ENCODE measurements at places on chromosomes 4 and X.

- no peak for DNase-seq
Observed at GRCh38 chr4:80103629-80104028, 30.6 kb upstream of the ANTXR2 start.

DNA sequence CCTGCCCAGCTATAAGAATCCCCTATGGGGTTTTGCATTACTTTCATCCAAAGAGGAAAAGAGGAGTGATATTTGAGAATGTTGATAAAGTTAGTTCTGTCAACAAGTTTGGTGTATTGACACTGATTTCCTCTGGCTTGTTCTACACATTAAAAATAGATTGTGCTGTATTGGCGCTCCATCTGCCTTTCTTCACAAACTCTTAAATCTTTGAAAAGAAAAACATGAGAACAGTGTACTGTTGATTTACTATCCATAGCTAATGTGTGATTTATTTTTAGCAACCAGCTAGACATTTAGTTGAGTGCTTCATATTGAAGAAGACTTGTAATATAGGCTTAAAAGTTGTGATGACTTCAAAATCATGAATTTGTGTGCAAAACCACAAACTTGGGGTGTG, 261.2 kb upstream of the ANKRD50 start:
- no peak for DNase-seq

DNA sequence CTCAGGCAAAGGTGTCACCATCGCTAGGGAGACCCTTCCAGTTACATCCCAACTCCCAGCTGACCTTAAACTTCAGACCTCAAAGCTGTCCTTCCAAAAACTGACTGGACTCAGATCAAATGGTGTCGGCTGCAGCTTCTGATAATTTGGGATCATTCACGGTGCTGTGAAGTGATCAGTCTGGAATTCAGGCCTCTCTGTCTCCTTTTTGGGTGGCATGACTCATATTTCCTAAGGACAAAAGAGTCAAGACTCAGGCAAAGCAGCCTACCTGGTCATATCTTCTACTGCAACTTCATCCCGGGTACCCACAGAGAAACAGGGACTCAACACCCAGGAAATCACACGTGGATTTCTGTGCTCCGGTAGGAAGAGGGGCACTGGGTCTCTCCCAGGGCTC, 87.6 kb downstream of the SORCS2 start:
- no peak for DNase-seq

DNA sequence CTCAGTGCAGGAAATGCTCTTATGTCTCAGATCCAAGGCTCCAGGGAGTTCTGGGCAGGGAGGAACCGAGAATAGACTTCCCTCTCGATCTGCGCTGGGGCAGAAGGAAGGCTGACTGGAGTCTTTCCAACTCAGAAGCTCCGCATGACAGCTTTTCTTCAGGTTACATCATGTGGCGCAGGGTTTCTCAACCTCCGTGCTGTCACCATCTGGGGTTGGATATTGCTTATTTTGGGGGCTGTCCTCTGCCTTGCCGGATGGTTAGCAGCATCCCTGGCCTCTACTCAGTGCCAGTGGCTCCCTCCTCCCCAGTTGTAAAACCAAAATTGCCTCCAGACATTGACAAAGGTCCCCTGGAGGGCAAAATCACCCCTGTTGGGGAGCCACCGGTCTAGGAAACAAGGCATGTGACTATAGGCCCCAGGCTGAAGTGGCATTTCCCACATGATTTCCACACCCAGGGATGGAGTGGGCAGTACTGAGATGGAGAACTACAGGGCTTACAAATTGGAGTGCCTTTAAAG, 21.4 kb downstream of the REELD1 start:
- DNase-seq: no peak

- no peak for DNase-seq
Observed at GRCh38 chr4:87011340-87012034, 76.7 kb downstream of the AFF1 start.

GRCh38 chr4:77501851-77502250, 103.8 kb upstream of the CXCL13 start:
- DNase-seq: no peak

GRCh38 chr4:120139392-120139791, 72.7 kb upstream of the MAD2L1 start:
- no peak for DNase-seq

GRCh38 chr4:88830598-88830997, 133.0 kb upstream of the NAP1L5 start:
- no peak for DNase-seq

DNA sequence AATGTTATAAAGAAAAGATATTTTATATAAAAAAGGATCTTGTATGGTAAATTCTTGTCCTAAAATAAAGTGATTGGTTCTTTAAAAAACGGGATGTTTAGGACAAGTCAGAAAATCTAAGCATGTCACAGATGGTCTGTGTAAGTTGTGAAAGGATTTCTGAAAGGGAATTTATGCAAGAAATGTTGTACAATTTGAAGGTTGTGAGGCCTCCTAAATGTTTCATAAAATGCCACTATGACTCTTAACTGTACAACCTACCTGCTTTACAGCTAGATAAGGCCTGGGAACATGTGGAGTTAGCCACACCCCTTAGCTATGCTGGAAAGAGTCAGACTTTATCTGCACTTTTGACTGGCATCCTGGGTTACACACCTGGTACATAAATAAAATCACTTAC, 951.5 kb upstream of the POU3F4 start:
- DNase-seq: no peak

- DNase-seq: no peak
Observed at GRCh38 chr4:91894006-91894405, 409.8 kb upstream of the GRID2 start.

DNA sequence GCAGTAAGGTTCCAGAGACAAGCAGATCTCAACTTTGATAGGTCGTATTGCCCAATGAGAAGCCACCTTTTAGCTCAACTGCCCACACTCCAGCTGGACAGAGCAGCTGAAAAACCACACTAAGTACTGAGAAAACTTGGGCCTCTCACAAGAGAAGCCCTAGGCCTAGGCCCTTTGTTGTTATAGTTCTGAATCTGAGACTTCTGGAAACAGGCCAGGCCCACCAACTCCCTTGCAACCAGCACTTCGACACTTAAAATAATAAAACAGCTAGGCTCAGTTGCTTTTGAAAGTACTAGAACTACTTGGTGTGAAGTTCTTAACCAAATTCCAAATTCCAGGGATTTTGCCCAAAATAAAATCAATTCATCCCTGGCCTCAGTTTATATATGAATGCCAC, 13.5 kb upstream of the RTL5 start:
- no peak for DNase-seq

DNA sequence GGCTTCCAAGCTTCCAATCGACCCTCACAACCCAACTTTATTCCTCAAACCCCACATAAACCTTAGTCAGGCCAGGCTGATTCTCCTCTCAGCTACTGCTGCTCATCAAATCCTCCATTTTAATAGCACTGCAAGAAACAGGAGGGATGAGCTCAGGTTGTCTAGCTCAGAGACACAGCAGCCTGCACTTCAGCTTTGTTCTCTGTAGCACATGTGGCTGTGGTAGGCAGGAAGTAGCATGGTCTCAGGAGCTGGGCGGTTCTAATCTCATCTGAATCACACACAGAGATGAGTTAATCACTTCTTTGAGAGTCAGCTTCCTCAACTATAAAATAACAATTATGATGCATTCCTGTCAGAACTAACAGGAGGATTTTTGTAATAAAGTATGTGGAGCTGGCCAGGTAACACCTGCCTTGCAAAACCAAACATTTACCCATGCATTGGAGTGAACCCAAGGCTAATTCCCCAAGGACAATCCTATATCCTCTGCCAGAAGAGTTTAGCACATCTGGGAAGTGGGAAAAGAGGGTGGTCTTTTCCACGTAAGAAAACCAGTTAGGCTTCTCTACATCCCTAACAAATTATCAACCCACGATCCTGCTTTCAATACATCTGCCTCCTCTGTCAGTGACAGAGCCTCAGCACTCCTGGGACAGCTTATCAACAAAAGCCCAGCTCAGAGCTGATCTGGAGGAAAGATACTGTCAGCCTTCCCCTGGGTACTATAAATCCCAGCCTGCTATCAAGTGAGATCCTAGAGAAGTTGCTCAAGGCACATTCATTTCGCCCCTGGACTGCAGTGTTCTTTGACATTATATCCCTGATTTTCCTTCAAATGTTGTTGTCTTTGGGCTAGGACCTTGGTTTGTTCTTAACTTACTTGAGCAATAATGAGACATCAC, 32.8 kb downstream of the ELOVL6 start:
- DNase-seq: no peak

GRCh38 chr4:108849611-108850168, 86.8 kb upstream of the ETNPPL start:
- no peak for DNase-seq

DNA sequence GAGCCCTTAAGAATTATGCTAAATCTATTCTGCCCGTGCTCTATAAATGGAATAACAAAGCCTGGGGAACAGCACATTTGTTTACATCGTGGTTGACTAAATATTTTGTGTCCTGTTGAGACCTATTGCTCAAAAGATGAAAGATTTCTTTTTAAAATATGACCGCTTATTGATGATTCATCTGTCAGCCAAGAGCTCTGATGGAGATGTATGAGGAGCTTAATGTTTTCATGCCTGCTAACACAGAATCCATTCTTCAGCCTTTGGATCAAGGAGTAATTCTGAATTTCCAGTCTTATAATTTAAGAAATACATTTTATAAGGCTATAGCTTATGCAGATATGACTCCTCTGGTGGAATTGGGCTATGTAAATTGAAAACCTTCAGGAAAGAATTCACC, 271.3 kb upstream of the FAT4 start:
- DNase-seq: no peak
